ENCODE measurements at places on chromosomes 1 and 21.
A peak's percentile ranks its signal among the peaks of the same experiment; 100 is the strongest.

DNA sequence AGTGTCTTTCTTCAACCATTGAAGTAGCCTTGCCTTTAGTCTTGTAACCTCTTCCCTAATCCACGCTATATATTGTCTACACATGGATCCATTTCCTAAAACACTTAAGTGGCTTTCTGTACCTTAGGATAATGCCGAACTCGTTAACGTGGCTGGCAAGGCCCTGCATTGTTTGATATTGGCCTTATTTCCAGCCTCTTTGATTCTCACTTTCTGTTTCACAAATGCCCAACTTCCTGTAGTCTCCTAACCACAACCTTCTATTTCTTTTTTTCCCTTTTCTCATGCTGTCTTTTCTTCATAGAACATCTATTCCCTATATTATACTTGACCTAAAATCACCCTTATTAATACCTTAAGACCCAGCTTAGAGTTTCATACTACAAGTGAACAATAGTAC, 536.0 kb downstream of the LMO4 start:
- no peak for DNase-seq

- DNase-seq, result peak; percentile 91
These were observed 27.4 kb downstream of the C1orf116 start for GRCh38 chr1:207004931-207005830.

DNA sequence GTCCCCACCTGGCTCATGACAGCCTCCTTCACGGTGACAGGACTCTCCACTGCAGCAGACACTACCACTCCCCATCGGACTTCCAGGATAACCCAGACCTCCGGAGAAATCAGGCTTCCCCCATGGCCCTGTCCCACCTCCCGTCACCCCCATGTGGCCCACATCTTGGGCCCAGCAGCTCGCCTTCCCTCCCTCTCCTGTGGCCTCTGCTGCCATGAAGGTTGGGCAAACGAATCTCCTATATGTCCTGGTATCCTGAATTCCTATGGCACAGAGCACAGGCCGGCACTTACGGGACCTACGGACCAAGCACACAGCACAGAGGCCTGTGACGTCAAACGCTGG, 82.0 kb downstream of the NPHP4 start:
- peak; percentile 11 for DNase-seq

DNA sequence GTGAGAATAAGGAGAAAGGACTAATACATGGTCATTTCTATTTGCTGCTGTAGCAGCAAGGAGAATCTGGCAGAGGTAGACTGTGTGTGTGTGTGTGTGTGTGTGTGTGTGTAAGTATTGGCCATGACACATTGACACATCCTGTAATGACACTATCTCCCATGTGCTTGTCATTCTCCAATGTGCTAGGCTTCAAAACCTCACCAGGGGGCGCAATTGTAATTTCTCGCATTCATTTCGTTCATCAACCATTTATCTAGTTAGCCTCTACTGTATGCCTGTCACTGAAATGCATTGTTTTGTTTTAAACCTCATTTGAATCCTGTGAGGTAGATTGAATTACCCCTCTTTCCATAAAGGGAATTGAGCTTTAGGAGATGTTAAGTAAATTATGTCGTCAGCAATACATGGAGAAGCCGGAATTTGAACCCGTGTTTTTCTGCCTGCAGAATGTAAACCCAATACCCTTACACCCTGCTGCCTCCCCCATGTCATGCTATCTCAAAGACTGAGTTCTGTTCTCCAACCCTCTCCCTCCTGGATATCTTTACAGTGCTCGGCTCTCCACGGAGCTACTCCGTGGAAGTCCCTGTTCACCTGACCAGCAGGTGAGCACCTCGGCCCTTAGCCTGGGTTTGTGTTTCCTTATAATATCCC, 100.8 kb downstream of the UCK2 start:
- DNase-seq, result peak; percentile 73

DNA sequence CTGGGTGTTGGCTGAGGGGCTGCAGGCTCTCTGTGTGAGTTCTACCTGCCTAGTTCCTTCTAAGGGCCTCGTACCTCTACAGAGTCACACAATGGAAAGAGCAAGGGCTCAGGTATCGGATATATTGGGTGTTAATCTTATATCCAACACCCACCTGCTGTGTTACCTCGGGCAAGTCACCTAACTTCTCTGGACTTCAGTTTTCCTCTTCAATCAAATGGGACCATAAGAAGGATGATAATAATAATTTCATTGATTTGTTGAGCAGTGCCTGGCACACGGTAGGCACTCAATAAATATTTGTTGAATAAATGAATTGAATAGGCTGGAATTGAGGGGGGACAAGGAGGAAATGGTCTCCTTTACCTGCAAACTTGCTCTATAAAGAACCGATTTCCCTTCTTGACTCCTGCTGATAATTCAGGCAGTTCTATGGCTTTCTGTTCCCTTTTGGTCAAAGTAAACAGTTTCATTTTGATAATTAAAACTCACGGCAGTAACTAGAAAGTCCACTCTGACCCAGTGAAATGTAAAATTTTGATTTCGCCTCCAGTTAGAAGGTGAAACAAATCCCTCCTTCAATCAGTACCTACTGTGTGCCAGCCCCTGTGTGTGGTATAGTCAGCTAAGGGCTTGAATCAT, 16.5 kb upstream of the MAN1C1 start:
- DNase-seq, result no peak

GRCh38 chr1:221937155-221937953, 195.5 kb upstream of the DUSP10 start:
- DNase-seq, result no peak

- no peak for DNase-seq
These were observed 37.9 kb upstream of the LRIG2 start for GRCh38 chr1:113035086-113035485.

- DNase-seq, result no peak
These were observed 5.7 kb upstream of the ARID1A start for GRCh38 chr1:26690157-26690556.

- DNase-seq, result peak; percentile 97
These were observed at the start of gene ROR1 for GRCh38 chr1:63773815-63774616. ROR1 (plus strand) TSS chr1:63774017.

DNA sequence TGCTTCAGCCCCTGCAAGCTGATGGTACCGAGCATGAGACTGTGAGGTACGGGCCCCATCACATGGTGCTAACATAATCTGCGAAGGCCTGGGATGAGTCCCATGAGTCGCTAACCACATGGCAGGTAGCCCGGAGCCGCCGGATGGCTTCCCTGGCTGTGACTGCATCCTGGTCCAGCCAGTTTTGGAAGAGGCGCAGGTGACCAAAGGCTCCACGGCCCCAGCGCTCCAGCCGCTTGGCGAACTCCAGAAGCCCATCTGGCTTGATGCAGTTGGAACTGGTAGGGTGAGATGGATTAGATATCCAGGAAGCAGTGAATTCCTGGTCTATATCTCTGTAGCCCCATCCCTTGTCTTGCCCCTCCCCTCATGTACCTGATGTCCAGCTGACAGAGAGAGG, 24.6 kb downstream of the LRRC41 start:
- DNase-seq, result no peak

DNA sequence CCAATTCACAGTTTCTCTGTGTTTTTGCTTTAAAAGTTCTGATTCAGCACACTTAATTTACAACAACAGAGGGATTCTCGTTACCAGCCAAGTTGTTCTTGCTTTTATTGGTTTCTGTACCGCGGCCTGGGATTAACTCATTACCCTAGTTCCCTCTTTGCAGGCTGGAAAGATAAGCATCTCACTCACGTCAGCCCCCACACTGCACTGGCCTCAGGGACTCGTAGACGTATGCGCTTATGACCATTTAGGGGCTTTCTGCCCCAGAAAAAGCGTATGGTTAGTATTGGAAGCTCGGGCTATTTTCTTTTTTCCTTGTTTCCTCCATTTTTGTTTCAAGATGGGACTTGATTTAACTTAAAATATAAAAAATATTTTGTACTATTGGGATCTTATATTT, 76.0 kb downstream of the POFUT2 start:
- no peak for DNase-seq

DNA sequence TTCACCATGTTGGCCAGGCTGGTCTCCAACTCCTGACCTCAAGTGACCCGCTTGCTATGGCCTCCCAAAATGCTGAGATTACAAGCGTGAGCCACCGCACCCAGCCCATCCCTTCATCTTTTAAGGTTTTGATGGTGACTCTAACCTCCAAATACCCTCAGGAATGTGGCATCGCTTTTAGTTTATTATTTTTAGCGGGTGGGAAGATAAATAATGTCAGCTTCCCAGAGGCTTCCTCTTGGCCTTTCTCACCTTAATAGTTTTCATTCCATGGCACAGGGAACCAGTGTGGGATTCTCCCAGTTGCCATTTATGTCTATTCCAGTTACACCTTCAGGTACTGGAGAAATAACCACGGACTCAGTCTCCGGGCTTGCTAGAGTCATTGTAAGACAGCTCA, 92.1 kb upstream of the LRRN2 start:
- no peak for DNase-seq

- DNase-seq, result no peak
These were observed 8.9 kb downstream of the CAPZA1 start for GRCh38 chr1:112628516-112628915.

DNA sequence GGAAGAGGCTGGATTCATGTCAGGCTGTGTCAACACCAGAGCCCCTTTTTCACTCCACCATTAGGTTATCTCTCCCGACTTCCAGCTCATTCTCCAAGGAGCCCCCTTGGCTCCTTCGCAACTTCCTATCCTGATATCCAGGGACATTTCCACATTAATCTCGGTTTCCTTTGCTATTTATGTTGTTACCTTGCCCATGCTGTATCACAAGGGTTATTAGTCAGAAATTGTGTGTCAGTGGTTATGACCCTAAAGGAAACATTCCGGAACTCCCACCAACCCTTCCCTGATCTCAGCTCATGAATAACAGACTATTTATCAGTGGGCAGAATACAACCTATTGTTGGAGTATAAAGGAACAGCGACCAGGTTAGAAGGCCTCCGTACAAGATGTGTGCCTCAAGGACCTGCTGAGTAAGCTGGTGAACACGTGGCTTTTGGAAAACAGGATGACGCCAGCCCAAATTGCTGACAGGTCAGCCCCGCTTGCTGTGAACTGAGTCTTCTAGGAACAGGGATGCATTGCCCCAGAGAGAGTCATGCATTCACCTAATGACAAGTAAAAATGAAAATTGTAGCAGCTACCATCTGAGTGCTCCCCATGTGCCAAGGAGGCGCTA, 121.5 kb downstream of the PLPP3 start:
- no peak for DNase-seq

DNA sequence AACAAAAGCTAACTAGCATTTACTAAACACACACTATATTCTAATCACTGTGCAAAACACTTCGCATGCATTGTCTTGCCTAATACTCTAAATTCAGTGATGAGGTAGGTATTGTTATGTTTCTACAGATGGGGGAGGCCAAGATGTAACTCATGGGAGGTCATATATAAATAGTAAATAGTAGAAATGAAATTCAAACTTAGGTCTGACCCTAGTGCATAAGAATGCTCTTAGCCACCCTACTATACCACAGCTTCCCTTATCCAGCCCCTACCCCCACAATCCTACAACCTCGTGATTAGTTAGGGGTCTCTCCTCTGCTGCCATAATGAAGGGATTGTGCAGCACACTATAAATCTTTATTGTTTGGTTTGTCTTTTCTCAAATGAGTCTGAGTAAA, 3.3 kb downstream of the PFDN2 start:
- no peak for DNase-seq

DNA sequence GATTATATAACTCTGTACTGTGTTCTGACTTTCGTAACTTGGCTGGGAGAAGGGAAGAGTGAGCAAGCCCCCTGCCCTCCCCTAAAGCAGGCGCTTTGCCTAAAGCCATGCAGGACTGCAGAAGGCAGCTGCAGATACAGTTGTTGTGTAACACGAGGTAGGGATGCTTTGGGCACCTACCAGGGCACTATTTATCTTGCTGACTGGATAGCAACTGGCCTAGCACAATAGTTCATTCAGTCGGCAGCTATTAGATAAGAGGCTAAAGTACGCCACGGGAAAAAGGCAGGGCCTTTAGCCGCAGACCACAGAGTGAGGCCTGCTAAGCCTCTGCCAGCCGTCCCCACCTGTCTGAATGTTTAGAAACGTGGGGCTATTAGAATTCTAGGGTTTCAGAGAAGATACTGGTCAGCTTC, 80.9 kb downstream of the TTC3 start:
- DNase-seq, result no peak

GRCh38 chr1:207499573-207499972, 3.6 kb downstream of the CR1 start:
- peak; percentile 82 for DNase-seq

DNA sequence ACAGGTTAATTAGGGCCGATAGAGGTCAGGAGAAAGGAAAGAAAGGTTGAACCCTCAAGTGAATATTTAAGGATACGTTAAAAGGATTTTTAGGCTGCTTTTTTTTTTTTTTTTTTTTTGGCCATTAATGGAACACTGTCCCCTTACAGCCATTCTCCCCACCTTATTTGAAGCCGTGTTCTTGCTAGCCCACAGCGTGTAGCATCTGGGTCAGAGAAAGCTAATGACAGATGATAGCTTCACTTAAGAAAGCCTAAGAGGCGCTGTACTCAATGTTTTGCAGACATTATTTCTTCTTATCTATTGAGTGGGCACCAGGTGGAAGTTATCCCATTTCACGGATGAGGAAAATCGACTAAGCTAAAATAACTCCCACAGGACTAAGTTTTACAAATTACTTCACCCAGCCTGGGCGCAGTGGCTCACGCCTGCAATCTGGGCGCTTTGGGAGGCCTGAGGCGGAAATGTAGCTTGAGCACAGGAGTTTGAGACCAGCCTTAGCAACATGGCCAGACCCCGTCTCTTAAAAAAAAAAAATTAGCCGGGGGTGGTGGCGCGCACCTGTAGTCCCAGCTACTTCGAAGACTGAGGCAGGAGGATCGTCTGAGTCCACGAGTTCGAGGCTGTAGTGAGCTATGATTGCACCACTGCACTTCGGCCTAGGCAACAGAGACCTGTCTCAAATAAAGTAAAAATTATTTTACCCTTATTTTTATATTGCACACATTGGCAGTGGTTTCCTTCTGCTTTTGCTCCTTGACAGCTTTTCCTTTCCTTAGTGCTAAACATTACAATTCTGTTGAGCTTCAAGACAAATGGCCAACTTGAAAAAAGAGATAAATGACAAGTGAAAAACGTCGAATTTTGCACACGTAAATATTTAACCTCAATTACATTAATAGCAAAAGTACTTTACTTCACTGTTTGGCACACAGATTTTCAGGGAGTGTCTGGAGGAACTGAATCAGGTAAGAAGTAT, 1.1 kb upstream of the PHTF1 start:
- no peak for DNase-seq

DNA sequence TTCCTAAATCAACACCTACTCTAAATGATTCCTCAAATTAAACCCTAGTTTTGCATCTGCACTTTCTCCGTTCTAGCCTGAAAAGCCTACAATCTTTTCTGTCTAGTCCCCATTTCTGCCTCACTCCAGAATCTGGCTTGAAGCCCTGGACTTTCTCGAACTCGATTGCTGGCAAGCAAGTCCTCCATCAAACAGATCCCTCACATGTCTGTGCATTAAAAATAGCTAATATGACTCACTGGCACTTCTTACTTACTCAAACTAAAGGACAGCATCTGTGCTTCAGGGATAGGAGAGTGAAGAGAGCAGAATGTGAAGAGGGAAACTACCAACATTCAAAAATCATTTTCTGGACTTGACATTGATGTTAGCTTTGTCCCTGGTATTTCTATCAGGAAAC, 51.8 kb upstream of the CXADR start:
- DNase-seq, result no peak
